Urothelium cell line (cell line): ENCODE measurements at places on chromosomes 2 and 18.

GRCh38 chr2:68428126-68428525, 39.0 kb downstream of the FBXO48 start:
- no peak for DNase-seq

GRCh38 chr18:79133724-79134123, 64.5 kb downstream of the ATP9B start:
- DNase-seq = no peak

- no peak for DNase-seq
Measured at GRCh38 chr2:171810422-171811244, 83.4 kb downstream of the SLC25A12 start.

DNA sequence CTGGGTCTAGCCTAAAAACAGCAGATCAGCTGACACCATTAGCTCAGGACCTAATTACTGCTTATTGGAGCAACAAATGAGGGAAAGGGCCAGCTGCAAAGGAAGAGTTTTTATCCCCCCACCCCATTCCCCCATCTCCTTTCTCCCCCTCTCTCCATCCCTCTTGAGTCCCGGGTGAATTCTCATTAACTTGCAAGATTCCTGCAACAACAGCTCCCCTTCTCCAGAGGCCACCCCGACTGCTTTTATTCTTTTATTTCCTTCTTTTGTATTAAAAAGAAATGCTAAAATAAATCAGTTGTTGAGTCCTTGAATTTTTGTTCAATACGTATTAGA, 473 bp upstream of the NOL4 start:
- no peak for DNase-seq

GRCh38 chr18:32735781-32736180, 37.0 kb downstream of the KLHL14 start:
- peak; percentile 37 for DNase-seq

- no peak for DNase-seq
Measured at GRCh38 chr2:64090264-64090663, 54.0 kb downstream of the PELI1 start.

DNA sequence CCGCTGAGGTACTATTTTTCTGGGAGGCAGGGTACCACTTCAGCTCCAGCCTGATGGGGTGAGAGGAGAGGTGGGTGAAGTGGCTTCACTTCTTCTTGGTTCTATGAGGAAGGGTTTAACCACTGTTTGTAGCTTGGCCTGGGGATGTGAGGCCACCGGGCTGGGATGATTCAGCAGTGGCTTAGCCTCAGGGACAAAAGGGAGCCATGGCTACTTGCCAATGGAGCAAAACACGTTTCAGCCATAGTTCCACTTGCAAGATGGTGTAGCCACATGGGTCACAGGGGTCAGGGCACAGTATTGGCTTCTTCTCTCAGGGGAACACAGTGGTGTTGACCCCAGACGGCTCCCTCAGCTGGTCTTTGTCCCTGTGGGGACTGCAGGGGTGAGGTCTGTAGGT, 14.9 kb downstream of the ZDBF2 start:
- no peak for DNase-seq

DNA sequence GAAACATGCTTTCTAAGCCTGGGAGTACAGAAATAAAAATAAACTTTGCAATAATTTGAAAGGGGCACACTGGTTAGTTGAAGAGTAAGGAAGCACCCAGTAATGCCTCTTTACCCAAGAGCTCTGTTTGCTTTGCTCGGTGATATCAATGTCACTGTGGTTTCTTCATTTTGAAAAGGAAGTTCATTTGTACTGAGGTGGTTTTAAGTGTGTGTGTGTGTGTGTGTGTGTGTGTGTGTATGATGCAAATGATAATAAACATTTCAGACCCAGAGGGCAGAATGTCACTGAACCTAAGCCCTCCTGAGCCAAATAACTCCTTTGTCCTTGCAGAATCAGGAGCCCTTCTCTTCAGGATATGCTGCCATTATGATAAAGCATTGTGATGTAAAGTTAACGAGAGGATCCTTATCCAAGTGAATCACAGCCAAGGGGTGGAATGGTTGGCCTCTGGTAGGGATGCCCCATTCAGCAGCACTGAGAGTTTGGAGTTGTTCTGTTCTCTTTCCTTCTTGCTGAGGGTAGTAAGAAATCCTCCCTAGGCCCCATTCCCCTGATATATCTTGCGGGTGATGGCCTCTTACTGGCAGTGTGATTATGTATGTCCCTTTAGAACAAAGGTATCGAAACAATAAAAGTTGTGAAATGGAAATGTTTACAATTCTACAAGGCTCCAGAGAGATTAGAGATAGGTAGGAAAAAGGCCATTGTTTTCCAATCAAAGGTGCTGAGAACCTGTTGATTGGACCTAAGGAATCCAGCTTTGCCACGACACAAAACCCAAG, 7.6 kb downstream of the ITGA6 start:
- DNase-seq = no peak

DNA sequence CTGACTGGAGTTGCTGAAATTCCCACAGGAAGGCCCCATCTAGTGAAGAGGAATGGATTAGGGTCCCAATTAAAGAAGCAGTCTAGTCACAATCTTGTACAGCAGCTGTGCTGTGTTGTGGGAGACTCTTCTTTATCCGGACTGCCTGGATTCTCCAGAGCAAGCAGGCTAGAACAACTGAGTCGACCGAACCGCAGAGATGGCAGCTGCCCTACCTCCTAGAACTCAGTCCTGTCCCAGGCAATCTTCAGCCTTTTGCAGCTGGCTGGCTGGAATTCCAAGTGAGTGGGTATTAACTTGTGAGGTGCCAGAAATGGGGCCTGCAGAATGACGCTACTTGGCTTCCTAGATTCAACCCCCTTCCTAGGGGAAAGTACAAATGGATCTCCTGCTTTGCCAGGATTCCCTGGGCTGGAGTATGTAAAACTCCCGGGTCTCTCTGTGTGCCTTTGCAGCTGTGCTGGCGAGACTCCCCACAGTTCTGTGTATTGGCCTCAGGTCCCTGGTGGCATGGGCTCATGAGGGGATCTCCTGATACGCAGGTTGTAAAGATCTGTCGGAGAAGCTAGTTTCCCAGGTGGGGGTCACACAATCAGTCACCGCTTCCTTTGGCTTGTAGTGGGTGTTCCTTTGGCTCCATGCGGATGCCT, 1952.6 kb upstream of the LRRTM1 start:
- DNase-seq = no peak

GRCh38 chr2:65292461-65293011, 64.9 kb downstream of the ACTR2 start:
- no peak for DNase-seq

DNA sequence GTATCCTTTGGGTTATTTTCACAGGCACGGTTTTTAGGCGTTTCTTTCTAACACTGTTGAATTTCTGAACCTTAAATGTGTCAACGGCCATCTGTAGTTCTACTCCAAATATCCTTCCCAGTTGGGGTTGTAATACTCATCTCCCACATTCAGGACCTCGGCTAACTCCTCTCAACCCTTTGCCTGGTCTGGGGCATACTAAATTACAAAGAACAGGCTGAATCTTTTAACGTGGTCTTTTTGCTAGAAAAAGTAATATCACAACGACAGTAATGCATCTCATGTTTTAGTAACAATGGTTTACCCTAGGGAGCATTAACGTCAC, 2.1 kb downstream of the RPRM start:
- DNase-seq = no peak

DNA sequence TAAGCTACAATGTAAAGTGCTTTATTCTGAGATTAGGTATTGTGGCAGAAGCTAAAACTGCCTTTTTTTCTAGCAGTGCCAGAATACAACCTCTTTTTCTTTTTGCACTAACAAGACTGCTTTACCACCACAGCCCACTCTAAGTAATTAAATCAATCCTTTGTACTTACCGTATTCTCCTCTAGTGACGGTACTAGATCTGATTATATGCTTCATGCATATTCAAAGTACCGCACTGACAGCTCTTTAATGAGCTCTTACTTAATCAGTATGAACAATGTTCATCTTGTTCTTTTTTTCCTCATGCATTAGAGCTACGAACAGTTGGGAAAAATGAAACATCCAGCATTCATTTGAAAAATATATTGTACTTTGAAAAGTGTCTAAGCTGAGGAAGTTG, 16.1 kb upstream of the OTX1 start:
- no peak for DNase-seq

GRCh38 chr2:219998107-219998506, 370.7 kb downstream of the SLC4A3 start:
- DNase-seq = no peak

DNA sequence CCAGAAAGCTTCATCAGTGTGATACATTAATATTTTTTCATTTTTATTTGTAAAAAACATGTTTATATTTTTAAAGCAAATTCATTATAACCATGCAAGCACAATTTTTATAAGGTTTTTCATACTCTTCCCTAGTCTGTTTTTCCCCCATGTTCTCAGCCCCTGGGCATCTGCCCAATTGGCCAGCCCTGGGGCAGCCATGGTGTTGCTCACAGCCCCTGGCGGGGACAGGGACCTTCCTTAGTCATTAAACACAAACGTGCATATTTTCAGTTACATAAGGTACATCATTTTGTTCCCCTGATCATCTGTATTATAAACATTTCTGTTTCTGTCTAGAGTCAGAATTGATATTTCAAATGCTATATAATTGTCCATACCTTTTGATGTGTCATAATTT, 150.0 kb downstream of the ESCO1 start:
- no peak for DNase-seq

DNA sequence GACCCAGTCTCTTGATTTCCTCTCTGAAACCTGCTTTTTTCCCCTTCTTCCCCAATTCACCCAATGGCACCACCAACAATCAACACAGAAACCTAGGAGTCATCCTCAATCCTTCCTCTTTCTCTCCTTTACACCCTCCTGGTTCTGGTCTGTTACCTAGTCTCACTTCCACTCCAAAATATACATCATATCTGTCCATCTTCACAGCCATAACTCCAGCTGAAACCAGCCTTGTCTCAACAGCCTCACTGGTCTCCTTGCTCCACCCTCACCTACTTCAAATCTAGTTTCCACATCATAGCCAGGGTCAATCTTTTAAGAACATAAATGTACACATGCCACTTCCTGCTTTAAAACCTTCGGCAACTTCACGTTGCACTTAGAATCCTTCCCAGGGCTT, 11.8 kb upstream of the TWSG1 start:
- DNase-seq = no peak

DNA sequence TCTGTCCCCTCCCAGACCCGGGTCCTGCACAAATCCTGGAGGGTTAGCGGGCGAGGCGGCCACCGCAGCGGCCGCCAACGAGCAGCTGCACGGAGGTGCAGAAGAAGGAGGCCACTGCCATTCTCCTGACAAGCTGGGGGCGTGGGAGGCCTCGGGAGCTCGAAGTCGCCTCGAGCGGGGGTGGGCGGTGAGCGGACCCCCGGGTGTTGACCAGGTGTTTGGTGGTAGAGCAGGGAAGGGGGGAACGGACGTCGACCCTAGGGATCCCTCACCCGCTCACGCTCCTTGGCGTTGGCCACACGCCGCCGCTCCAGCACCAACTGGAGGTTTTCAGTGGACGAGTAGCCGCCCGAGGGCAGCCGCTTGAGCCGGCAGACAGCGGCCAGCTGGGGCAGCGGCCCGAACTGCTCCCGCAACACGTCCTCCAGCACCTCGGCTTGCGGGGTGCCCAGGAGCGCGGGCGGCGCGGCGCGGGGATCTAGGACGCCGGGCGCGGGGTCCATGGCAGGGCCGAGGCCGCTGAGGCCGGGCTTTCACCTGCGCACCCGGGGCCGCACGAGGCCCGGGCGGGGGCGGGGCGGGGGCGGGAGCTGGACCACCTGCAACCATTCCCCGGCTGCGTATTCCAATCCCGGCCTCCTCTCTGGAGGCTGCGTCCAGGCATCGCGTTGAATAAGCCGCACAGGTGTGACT, at the start of gene FIGLA:
Gene FIGLA, minus strand, starts transcription at position 508 of the 693 bp plus-strand sequence. Its CDS starts 5 bp downstream, at position 503.
- no peak for DNase-seq

GRCh38 chr2:8458503-8459459, 223.1 kb upstream of the ID2 start:
- DNase-seq = no peak

GRCh38 chr2:128304715-128305554, 13.7 kb downstream of the HS6ST1 start:
- peak; percentile 88 for DNase-seq

DNA sequence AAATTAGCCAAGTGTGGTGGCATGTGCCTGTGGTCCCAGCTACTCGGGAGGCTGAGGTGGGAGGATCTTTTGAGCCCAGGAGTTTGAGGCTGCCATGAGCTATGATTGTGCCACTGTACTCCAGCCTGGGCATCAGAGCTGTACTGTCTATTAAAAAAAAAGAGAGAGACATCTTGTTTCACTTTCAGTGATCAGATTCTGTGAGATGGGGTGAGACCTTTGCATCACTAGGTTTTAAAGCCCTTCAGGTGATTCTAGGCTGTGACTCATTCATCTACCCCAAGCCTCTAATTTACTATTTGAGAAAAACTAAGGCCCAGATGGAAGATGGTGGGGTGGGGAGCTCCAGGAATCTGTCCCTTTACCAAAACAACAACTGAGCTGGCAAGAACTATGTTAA, 7.1 kb downstream of the C2orf92 start:
- DNase-seq = no peak

DNA sequence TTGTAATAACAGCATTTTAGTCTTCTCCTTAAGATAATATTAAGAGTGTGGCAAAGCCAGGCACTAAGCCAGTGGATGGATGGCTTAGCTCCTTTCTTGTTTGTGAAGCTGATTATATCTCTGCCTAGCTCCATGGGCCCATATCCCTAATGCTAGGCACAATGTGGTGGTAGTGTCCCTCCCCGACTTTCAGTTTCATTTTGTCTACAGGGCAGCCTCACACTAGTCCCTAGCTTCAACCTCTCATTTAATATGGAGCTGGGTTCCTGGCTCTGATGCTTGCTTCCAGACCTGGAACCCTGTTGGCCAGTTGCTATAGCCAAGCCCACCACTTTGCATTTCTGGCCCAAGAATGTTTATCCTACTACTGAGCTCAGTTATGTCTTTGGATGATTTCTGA, 437.0 kb upstream of the MEIS1 start:
- DNase-seq = no peak

DNA sequence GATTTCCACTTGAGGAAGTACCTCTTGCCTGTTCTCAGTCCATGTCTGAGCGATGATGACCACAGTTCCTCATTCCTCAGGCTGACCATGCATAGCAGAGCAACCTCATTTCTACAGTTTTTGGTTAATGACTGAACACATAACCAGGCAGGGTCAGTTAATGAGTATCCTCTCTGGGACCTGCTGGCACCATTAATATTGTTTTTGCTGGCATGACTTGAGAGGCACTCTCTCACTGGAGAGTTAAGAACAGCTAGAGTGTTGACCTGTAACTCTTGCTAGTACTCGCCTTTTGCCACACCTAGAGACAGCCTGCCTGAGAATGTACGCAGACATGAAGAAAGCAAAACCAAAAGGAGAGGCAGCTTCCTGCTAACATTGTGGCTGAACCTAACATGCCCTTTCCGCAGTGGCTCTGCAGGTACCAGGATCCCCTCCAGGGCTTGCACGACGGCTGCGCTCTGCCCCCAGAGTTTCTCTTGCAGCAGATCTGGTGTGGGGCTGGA, 23.9 kb downstream of the PECR start:
- DNase-seq = no peak

- no peak for DNase-seq
Measured at GRCh38 chr18:31716362-31716761, 32.0 kb upstream of the B4GALT6 start.
